ENCODE measurements at places on chromosomes 1 and 21.

- DNase-seq, result no peak
These were observed 133.4 kb downstream of the PLPPR5 start for GRCh38 chr1:98870959-98871903.

DNA sequence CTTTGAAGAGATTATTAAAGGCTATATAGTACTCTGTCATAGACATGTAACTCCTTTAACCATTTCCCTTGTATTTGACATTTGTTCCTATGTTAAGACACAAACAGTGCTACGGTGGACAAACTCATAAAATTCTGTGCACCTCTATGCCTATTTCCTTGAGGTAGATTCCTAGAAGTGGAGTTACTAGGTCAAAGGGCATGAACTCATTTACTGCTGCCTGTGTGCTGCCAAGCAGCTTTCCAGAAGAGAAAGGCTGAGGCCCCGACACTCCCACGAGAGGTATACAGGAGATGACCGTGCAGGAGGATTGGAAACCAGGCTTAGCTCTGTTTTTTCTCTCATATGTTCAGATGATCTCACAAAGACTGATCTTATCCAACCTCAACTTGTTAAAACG, 34.4 kb upstream of the TENT5C start:
- DNase-seq, result no peak

DNA sequence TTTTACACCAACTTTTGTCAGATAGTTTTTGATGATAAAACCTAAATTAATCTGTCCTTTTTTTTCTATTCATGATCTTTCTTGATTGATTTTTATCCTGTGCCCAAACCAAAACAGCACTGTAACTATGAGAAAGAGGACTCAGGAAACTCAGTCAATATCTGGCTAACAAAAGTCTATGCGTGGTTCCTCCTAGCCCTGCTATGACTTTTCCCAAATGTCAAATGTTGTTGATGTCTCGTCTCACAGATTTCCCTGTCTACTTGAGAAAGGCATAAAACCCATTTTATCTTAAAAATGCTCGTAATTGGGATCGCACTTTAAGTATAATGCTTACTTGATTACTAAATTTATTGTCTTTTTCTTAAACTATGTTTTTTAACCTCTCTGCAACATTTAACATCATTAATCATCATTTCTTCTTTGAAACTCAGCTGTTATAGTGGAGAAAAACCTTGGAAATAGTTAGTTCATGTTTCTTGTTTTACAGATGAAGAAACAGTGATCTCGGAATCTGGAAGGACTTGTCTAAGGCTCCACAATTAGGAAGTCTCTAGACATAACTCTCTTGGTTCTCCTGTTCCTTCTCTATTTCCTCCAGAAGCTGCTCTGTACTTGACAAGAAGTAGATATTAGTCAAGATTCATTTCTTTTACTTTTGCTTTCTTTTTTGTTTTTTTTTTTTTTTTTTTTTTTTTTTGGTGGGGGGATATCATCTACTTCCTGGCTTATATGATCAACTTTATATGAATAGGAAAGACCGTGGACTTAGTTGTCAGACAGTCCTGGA, 26.2 kb upstream of the PTPRC start:
- no peak for DNase-seq

DNA sequence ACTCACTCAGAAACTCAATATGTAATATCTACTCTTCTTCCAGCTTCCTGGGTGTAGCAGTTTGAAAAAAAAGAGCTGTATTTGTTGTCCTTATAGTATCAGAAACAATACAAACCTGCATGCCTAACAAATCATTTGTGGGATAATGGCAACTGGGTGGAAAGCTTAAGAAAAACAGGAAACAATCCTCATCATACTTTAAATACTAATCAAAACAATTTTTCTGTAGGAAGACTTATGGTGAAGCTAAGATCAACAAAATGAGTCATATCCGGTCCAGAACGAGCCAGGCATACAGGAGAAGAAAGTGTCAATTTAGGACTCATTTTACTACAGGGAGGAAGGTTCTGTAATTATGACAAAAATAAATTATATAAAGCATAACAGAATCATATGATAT, 181.8 kb upstream of the ADGRL4 start:
- no peak for DNase-seq

GRCh38 chr1:199878823-199879222, 148.7 kb upstream of the NR5A2 start:
- no peak for DNase-seq

GRCh38 chr1:208009706-208010444, 99.0 kb upstream of the CD34 start:
- DNase-seq, result no peak

DNA sequence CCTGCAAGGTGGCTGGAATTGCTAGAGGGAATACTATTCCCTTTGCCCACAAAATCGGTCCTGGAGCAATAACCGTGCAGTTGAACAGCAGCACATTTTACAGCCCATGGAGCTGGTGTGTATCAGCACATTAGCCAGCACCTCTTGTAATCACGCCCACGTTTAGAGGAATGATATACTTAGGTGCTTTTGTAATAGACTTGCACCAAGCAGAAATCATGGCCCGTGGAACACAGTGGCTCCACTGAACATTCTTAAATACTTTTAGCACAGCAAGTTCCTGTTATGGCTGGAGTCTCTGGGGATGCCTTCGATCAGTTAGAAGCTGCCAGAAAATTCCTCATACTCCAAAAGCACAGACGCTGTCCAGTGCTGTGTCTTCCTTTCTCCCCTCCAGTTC, 218.1 kb upstream of the FAM78B start:
- no peak for DNase-seq

GRCh38 chr21:32137266-32137665, 141.6 kb downstream of the MIS18A start:
- no peak for DNase-seq

GRCh38 chr1:27097484-27097917, 57.4 kb downstream of the SLC9A1 start:
- peak; percentile 91 for DNase-seq

- DNase-seq, result no peak
These were observed 432 bp downstream of the EPHB2 start for GRCh38 chr1:22711071-22711470.

DNA sequence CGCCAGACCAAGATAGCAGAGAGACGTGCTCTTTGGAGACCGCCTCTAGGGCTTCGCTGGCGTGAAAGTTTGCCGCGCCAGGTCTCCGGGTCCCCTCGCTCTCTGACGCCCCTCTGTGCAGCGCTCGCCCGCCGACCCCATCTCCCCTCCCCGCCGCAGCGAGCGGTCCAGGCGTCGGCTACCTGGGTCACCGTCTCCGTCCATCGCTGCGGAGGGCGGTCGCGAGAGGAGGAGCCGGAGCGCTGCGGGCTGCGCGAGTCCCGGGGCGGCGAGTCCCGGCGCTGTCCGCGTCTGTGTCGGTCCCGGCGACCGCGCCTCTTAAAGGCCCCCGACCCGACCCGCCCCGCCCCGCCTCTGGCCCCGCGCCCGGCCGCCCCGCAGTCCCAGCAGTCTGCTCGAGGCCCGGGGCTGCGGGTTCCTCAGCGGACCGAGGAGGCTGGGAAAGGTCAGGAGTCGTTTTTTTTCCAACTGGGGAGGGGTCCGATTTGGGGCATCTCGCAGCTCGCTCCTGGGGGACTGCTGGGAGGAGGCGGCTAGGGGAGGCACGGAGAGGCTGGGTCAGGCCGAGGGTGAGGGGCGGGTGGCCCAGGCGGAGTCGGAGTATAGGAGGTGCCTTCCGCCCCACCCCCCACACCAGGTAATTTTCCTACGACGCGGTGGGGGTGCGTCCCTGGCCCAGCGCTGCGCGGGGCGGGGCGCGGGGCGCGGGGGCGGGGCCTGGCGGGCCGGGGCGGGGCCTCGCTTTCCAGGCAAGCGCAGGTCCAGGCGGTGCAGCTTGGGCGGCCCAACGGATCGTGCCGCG, at the start of the genes FBXO2 and FBXO44:
Gene FBXO2, minus strand, starts transcription at position 293 of the 802 bp plus-strand sequence. Its CDS starts 89 bp downstream, at position 204.
Gene FBXO44, plus strand, starts transcription at position 741 of the 802 bp plus-strand sequence. CDS start 959 bp downstream, outside the sequence.
- peak; percentile 70 for DNase-seq

DNA sequence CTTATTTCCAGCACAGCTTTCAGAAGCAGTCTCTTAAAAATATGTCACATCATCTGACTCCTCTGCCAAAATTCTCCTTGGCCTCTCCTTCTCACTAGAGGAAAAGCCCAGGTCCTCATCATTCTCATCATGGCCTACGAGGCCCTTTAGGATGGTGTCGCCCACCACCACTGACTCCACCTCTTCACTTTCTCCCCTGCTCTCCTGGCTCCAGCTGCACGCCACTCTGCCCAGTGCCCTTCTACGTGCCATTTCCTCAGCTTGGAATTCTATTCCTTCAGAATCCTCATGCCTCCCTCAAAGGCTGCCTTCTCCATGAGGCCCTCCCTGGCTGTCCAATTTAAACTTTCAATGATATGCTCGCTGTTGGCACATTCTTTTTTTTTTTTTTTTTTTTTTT, 25.3 kb upstream of the BTG2 start:
- DNase-seq, result no peak

DNA sequence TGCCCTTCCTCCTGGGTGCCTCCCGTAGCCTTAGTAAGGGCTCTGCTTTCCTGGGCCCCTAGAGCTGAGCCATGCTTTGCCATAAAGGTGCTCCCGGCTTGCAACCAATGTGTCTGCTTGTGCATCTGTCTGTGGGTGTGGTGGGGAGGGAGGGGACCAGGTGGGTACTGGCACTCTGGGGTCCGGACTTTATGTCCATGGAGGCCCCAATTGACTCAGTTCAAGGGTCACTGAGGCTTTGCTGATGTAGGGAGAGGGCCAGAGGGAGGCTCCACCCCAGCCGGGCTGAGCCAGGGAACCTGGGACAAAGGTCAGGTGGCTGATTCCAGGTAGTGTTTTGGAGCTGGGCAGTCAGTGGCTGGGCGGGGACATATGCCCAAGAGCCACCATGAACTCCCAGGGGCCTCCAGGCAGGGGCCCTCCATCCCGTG, 15.0 kb downstream of the TNFRSF25 start:
- DNase-seq, result no peak

- no peak for DNase-seq
These were observed 15.1 kb downstream of the BLACAT1 start for GRCh38 chr1:205440476-205441317.

DNA sequence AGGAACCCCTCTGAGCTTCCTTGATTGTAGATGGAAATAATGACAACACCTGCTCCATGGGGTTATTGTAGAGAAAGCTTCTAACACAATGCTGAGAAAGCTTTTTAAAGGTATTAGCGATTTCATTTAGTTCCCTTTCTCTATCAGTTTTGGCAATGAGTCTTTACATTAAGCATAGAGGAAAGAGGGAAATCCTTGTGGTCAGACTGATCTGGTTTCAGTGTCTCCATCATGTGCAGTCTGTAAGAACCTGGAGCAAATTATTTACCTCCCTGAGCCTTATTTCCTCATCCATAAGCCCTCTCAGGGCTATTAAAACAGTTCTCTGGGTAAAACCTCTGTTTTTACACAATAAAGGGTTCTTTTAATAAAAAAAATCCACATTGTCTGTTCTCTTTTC, 87.5 kb downstream of the FGGY start:
- no peak for DNase-seq

DNA sequence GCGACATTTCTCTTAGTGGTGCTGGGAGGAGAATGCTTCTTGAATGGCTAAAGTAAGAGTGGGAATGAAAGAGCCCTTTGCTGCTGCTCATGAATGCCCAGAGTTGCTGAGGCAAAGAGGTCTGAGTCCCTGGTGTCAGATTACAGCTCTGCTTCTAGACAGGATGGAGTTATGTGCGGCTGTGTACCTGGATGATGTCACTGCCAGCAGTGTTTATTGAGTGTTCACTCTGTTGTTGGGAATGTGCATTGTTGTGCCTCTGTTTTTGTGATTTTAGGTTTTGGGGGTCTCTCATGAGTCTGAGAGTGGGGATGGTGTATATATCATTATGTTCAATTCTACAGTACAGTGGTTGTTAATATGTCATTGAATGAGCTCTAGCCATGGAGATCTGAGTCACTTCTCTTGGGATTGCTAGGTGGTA, 2.7 kb downstream of the CDC14A start:
- no peak for DNase-seq

GRCh38 chr1:222618880-222619596, 1.1 kb downstream of the MIA3 start:
- peak; percentile 22 for DNase-seq

- peak; percentile 46 for DNase-seq
These were observed 10.1 kb downstream of the ZC3H12A start for GRCh38 chr1:37484325-37485051.

DNA sequence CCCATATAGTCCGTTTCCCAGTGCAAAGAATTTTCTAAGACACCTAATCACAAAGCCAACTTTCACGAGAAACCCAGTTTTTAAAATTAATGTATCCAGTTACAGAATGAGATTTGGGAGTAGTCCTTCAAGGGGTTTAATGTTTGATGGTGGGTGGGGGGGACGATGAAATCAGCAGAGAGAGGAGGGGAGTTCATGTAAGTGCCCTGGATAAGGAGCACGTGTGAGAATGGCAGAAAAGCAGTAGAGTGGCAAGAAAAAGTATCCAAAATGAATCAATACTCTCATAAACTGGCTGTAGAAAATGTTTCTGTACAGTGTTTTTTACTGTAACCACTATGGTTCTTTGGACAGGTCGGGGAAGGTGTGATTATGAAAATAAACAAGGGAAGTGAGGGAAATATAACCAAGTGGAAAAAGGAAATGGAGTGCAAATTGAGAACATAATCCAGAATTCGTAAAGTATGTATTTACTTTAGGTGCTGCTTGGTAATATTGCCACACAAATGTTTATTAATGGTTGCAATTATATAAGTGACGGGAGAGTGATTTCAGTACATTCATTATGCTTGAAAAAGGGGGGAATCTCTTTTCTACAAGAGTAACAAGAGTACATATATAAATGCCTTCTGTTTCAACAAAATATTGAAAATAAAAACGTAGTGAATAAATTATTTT, 118.7 kb upstream of the RRP15 start:
- DNase-seq, result no peak

GRCh38 chr1:15836772-15837669, 10.5 kb upstream of the SPEN start:
- DNase-seq, result peak; percentile 92

DNA sequence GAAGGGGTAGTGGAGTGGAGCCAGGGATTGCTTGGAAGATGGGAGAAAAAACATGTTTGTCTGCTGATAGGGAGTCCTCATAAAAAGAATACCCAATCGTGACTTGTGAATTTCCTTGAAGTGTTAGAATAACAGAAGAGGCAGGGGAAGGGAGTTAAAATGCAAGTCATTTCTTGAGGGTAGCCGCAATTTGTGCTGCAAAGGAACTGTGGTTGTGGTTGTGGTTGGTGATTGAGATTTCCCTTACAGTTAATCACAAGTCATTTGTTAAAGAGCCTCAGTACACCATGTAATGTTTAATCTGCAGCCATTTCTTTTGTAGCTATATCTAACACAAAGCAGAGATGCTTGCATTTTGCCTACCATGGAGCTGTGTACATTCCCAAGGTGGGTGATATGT, 38.5 kb upstream of the EGLN1 start:
- no peak for DNase-seq

GRCh38 chr1:51294566-51295184, 35.7 kb downstream of the TTC39A start:
- DNase-seq, result no peak

GRCh38 chr1:116574581-116575291, 3.9 kb upstream of the CD58 start:
- peak; percentile 64 for DNase-seq

DNA sequence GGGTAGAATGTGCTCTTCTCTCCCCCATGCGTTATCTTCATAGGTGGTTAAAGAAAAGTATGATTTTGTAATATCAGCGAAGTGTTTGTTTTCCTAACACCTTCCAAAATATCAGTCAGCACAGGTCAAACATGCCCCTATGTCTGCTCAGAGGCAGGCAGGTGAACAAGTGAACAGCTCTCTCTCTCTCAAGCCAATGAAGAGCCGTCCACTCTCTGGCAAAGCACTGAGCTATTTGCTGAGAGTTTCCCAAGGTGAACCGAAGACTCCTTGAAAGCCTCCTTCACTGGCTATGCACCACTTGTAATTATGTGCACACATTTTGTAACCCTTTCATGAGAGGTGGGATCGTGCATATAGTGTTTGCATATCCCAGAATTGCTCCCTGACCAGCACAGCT, 47.7 kb downstream of the ST6GALNAC3 start:
- DNase-seq, result peak; percentile 69
